ENCODE measurements at places on chromosomes 3 and 15.

DNA sequence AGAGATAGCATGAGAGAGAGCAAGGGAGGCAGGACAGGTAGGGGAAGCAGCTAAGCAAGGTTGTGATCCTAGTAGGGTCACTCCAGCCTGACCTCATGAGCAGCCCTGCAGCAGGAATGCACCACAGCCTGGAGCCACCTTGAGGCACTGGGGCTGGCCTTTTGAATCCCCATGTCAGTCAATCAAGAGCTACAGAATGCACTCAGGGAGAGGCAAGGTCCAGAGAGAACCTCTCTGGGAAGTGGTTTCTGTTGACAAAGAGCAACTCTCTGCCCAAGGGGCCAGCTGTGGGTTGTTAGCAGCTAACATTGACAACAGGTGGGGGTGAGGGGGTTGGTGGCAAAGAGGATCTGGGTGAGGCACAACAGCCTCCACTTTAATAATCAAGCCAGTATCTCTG, 54.6 kb downstream of the TRANK1 start:
- DNase-seq: no peak

GRCh38 chr3:127085576-127085975, 102.7 kb downstream of the PLXNA1 start:
- no peak for DNase-seq

- no peak for DNase-seq
These were observed 399.1 kb downstream of the RBMS3 start for GRCh38 chr3:29679944-29680343.

DNA sequence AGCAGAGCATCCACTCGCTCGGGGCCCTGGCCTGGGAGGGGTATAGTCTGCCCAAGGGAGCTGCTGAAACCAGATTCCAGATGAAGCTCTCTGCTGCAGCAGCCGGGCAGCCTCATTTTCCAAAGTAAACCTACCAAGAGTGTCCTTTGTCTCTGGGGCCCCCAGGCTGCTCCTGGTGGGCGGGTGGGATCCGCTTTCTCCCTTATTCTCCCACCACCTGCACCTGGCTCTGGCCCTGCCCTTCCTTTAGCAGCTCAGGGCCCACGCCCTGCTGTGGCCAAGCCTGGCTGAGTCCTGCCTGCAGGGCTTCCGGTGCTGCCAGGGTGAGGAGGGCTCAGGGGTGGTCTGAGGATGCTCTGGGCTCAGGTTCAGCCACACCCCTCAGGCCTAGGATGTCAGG, 13.0 kb downstream of the SCN5A start:
- DNase-seq: no peak

DNA sequence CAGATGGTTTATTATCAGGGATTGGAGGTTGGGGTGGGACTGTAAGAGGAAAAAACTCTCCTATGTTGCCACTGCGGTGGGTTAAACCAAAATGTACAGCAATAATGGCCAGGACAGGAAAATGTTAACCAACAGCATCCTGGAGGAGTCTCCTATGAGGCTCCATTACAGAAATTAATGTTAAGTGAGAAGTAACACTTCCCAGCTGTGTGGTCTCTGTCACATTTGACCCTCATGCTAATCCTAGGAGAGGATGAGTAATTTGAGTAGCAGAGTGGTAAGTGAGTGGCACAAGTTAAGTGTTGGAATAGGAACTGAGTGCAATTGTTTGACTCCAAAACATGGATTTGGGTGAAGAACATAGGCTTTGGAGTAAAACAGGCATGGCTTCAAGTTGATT, 39.0 kb downstream of the ARHGEF3 start:
- no peak for DNase-seq

GRCh38 chr3:184597829-184598573, 36.4 kb downstream of the EPHB3 start:
- DNase-seq: no peak

GRCh38 chr15:62999923-63000561, 42.5 kb upstream of the TPM1 start:
- DNase-seq: no peak

DNA sequence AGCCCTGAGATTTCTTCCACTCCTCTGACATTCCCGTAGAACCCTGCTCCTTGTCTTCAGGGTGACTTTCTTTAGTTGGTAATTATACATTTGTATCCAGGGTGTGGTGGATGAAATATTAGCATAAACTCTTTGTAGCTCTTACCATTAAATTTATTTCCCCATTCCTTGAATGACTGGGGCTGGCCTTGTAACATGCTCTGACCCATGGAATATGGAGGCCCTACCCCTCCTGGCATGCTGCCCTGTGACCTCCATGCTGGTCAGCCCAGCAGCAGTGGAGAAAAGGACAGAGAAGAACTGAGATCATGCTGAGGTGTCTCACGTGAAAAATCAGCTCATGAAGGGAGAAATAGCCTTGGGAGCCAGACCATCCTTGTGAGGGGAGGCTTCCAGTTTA, 96.1 kb upstream of the PROK2 start:
- no peak for DNase-seq

DNA sequence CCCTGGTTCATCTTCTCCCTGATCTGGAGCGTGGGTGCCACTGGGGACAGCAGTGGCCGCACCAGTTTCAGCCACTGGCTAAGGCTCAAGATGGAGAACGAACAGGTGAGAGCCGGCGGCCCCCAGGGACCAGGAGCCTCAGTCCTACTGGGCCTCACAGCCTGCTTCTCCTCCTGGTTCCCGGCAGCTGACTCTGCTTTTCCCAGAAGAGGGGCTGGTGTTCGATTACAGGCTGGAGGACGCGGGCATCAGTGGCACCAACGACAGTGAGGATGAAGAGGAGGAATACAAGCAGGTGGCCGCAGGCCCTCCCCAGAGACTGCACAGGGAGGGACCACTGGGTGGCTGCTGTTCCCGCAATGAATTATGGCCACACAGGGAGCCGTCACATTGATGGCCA, 54.4 kb downstream of the DNAH1 start:
- no peak for DNase-seq

DNA sequence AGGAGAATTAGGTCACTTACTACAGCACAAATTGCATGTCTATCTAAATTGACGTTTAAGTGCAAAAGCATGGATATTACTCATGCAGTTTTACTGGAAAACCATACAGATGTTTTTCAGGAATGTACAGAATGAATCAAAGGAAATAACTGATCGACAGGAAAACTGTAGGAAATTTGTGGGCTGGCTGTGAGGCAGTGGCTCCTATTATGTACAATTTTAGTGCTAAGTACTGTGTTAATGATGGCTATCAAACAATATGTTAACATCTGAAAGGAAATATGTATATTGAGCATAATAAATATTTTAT, 6.9 kb downstream of the NUDT16 start:
- DNase-seq: no peak

DNA sequence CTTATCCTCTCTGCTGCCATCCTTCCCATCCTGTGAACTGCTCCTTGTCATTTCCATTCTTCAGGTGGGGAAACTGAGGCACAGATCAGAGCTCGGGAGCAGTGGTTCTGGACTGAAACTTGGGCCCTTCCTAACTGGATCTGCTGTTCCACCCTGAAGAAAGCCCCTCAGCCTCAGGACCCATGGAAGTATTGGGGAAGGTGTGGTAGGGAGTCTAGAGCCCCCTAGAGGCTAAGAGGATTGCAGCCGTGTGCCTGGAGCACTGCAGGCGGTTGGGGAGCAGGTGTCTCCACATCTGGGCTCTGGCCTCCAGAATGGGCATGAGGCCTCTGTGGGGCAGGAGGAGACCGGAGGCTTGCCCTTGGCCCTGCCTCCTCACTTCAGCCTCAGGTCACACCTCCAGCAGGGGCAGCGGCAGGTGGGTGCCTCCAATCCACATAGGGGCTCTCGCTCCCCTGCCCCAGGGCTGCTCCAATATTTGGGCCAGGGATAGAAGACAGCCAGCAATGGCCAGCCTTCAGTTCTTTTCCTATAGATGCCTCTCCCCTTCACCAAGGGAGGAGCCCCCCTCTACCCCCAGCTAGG, 28.1 kb downstream of the DNAJB8 start:
- DNase-seq: no peak

- peak; percentile 28 for DNase-seq
These were observed 420.6 kb upstream of the RBMS3 start for GRCh38 chr3:28860307-28860706.

DNA sequence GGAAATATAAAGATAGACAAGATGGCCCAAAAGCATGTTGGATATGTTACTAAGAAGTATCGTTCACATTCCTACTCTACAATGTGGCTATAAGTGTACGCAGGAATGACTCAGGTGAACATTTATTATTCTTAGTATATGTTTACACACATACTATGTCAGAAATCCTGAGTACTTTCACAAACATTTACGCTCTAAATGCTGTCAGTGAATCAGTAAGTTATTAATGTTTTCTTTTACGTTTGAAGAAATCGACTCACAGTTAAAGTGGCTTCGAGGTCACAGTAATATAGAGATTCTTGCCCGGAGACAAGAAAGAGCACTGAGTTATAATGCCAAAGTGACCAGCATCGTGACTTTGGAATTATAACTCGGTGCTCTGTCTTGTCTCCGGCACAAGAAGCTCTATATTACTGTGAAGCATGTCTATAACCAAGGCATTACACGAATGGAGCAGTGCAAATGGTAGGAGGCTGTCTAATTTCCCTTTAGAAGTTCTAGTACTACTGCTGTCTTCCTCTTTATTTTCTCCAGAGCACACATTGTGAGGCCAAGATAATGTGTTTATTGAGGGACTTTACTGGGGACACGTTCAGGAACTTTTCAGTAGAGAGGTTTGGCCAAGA, 61.8 kb upstream of the P3H2 start:
- no peak for DNase-seq

DNA sequence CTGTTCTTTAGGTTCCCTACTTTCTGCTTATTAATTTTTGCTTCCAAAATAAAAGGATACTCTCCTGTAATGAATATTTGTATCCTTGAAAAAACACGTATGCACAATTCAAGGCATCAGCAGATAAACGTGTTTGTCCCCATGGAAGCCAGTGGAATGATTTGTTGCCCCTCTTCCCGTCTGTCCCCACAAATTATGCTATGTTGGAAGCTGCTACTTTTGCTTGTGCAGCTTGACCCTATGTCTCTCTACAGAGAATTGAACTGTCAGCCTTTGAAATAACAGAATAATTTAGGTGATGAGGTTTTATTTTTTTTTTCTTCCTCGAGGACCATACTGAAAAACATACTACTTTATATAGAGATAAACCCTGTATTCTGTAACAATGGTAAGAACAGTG, 401.5 kb upstream of the GOLIM4 start:
- DNase-seq: no peak

DNA sequence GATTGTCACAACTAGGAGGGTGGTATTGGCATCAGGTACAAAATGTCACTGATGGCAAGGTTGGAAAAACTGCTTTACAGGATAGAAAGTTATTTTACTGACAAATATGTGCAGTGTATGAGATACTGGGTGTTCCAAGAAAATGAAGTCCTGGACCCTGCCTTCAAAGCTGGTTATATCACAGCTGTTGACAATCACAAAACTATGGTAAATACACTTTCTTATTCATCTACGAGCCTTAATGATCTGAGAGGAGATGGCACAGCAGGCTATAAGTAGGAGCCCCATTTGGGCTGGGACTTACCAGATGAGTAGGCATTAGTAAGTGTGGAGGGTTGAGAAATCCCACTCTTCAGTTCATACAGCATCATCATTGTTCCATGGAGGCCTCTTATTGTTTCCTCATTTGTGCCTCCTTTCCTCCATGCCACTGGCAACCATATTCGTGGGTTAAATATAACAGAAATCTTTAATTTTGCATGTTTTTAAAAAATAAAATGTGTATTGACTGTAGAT, 66.9 kb downstream of the CMTM8 start:
- DNase-seq: no peak

DNA sequence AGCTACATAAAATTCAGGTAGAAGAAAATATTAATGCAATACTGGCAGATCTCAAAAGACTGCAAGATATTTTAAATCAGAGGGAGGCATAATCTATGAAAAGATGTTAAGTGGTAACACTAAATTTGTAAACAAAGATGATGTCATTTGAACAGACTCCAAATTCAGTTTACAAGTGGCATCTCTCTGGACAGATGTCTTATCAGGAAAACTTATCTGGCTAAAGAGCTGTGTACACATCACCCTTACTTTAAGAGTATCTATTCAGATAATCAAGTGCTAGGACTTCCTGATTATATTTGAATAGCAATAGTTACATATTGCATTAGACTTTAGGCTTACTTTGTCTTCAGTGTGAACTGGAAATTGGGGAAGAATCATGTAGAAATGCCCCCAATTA, 231.5 kb downstream of the WDR72 start:
- no peak for DNase-seq
